ENCODE measurements at places on chromosomes 4 and X. TPM values are rescaled to one million over a fixed set of nuclear protein-coding genes. Genes with fewer than 3 reads are reported as not detected.

SMIM20 gene
- total RNA-seq = 51.2 TPM

PLS3 gene
- total RNA-seq = not detected

DDX53 gene
- total RNA-seq = not detected

DNA sequence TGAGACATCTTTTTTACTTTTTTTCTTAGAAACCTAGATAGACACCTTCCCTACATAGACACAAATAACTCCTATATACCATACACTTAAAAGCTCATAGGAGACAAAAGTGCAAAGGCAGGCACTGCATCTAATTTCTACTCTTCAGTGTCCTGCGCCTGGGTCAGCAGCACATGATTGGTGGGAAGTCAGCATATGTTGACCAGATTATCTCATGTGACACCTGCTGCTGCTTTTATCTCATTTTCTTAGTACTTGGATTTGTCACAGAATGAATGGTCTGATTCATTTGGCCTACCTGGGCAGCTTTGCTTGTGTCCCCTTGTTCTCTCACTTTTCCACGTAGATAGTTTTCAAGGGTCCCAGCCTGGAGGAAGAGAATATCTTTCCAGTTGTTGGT is 24.9 kb upstream of the LNX1 start:
- DNase-seq = no peak

DNA sequence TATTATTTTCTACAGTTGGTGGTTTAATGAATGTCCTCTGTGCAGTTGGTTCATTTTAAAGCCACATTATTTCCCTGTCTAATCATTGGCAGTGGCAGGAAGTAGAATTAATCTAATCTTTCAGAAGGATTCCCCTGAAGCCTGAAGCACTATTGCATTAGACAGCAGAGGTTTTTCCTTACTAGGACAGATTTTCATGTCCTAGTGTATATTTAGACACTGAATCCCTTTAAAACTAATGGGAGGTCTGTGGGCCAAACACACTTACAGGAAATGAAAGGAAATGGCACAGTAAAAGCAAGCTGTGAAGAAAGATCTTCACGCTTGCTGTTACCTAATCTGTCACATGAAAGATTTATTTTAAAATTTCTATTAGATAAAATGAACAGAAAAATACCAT is 165.2 kb downstream of the SLC39A8 start:
- no peak for DNase-seq

DNA sequence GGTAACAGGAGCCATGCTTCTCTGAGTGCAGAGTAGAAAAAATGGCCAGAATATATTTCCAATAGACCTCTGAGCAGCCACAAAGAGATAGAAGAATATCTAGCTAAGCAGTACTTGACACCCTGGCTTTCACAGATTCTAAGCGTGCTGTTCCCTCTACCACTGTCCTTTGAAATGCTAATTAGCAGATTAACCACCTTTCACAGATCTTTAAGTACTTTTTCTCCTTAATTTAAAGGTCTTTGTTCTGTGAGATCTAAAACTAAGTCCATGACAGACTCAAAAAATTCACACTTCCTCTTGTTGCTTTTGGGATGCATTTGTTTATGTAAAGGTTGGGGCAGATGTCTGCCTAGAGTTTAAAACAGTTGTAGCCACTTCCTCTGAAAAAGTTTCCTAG is 28.3 kb upstream of the MAGEC2 start:
- no peak for DNase-seq

- peak; percentile 23 for DNase-seq
Observed at GRCh38 chr4:17812125-17812524, 1.3 kb downstream of the NCAPG start.

DNA sequence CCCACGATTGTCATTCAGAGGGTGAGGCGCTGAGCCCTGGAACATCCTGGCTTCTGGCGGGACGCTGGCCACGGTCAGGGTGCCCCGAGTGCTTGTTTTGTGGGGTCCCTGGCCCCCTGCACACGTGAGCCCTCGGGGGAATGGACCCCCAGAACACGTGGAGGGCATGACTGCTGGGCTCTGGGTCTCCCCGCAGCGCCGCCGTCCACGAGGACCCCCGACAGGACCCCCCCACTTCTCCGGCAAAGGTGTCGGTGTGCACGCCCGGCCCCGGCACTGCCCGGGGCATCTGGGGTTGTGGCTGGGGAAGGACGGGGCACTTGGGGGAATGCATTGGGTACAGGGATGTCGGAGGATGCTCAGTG is 13.9 kb upstream of the GTPBP6 start:
- DNase-seq = no peak

DNA sequence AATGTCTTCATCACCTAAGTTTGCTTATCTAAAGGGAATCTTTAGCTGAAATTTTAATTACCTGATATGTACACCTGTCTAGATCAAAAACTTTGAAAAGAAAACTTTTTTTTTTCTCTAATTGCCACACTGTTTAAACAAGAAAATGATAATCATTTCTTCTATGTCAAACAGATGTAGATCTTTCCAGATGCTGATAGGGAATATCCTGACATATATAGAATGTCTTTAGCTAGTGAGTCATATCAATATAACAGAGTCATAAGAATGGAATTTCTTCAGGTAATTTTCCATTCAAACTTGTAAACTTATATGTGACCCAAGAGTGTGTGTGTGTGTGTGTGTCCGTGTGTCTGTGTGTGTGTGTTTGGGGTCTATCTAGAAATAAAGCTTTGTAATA is 271.9 kb downstream of the GPM6A start:
- DNase-seq = no peak

All from OCI-LY7 (cell line).